NCI-H1694 treated with DMSO at 0.1 percent for 48 hours (cell line): ENCODE measurements at places on chromosomes 7 and 10.

- no peak for DNase-seq
Observed at GRCh38 chr10:119957451-119957850, 64.9 kb downstream of the SEC23IP start.

- no peak for DNase-seq
Observed at GRCh38 chr7:155660758-155661093, 16.3 kb downstream of the RBM33 start.

DNA sequence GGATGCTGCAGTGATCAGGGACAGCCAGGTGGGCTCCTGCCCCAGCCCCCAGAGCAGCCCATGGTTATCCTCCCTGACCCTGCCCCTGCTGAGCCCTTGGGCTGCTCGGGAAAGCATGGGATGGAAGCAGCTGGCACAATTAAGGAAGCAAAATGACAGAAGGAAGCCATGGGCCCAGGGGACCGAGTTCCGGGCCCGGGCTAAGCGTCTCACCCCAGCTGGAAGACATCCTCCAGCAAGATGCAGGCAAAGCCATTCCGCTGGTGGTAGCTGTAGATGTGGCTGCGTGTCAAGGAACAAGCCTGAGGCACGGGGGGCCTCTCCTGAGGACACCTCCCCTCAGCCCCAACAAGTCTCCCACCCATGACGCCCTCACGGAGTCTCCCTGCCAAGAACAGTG is 1.1 kb downstream of the ATG9B start:
- no peak for DNase-seq

- peak; percentile 33 for DNase-seq
Observed at GRCh38 chr7:132004529-132004928, 448.1 kb upstream of the PODXL start.

- peak; percentile 2 for DNase-seq
Observed at GRCh38 chr10:88886557-88886956, 6.5 kb downstream of the STAMBPL1 start.

GRCh38 chr7:152479595-152479994 is 43.8 kb upstream of the KMT2C start:
- no peak for DNase-seq

DNA sequence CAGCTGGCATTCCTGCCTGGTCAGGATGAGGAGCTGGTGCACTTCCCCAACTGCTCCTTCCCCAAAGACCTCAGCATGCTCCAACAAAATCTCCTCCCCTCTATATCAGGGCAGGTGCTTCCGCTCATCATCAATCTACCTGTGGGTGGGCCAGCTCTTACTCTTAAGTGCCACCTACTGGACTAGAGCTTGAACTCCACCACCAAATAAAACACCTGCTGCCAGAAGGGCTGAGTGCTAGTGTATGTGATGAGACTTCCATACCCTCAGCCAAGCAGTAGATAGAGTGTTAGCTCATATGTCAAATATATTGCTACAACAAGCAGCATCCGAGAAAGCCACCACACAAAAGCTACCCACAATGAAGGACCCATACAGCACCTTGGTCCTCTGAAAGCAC is 264.3 kb downstream of the RNLS start:
- DNase-seq = no peak

DNA sequence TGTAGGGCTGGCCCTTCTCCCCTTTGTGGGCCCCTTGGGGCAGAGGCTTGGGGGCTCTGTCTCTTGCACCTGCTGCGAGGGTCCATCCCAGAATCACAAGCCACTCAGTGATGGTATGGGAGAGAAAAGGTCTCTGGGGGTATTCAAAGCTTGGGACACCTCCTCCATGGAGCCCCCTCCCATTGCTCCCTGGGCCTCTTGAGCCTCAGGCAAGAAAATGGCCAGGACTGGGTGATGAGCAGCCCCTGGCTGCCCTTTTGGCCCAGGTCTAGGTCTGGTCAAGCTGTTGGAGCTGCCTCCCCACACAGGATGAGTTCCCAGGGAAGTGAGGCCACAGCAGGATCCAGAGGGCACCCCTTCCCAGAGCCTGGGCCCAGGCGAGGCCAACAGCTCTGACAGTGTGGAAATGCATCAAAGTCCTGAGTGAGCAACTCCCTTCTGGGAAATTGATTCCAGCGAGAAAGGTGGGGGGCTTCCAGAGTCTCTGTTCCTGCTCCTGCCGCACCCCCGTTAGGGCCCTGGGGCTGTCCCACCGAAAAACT is 3.4 kb upstream of the MYL7 start:
- no peak for DNase-seq

GRCh38 chr7:98841179-98841997 is 28.4 kb downstream of the TMEM130 start:
- DNase-seq = peak; percentile 23

GRCh38 chr7:7131273-7131672 is 51.1 kb upstream of the C1GALT1 start:
- DNase-seq = no peak

GRCh38 chr7:2099048-2099957 is 133.4 kb downstream of the MAD1L1 start:
- no peak for DNase-seq

DNA sequence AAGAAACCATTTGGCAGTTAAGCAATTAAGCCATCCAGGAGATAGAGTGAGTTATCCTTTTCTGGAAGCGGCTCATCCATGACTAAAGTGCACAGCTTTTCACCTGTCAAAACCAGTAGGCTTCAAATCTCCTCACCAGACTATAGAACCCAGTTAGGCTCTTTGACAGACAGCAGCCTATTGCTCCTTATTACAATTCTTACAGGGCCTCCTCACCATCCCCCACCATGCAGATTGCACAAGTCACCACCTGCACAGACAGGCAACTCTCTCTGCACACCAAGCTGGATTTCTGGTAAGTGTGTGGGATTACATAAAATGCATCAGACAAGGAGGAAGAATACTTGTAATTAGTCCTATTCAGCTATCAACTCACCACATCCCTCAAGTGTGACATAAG is 301.6 kb downstream of the SNX13 start:
- DNase-seq = no peak
